ENCODE measurements at places on chromosomes 7 and 10.

DNA sequence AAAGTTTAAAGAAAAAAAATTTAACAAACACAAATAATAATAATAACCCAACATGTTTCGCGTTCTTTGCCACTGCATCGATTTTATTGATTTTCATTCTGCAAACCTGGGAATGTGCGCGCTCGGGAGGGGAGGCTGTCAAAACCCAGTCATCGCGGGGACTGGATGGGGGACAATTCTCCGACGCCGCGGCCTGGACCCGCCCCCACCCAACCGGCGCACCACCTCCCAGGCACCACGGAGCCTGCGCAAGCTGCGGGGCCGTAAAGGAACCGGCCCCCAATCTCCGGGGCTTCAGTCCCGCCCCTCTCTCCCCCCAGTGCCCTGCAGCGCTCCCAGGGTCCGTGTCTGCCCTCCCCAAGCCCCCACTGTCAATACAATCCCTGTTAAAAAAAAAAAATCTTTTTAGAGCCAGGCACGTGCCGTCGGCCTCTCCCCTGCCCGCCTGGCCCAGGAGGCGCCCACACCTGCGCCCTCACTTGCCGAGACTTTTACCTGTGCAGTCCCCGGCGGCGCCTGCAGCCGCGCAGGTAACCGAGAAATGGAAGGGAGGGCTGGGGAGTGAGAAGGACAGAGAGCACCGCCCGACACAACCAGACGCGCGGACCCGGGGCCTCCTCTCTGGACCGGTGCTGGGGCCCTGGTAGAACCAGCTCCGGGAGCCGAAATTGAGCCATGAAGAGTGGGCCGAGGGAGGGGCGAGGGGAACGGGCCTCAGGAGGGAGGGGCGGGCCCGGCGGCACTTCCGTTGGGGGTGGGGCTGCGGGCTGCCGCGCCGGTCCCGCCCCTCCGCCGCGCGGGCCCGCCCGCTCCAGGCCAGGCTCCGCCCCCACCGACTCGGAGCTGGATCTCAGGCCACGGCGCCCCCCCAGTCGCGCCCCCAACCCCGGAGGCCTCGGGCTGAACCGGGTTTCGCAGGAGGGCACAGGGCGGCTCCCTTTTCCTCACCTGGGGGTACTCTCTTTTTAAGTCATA is 7.6 kb upstream of the ZNF503 start:
- DNase-seq, result no peak

DNA sequence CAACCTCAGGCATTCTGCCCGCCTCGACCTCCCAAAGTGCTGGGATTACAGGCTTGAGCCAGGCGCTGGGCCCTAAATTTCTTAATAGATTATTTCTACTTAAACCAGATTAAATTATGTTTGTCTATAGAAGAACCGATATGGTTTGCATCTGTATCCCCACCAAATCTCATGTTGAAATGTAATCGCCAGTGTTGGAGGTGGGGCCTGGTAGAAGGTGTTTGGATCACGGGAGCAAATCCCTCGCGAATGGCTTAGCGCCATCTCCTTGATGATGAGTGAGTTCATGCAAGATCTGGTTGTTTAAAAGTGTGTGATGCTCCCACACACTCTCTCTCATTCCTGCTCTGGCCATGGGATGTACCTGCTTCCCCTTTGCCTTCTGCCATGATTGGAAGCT is 109.3 kb upstream of the NANOS1 start:
- DNase-seq, result no peak

DNA sequence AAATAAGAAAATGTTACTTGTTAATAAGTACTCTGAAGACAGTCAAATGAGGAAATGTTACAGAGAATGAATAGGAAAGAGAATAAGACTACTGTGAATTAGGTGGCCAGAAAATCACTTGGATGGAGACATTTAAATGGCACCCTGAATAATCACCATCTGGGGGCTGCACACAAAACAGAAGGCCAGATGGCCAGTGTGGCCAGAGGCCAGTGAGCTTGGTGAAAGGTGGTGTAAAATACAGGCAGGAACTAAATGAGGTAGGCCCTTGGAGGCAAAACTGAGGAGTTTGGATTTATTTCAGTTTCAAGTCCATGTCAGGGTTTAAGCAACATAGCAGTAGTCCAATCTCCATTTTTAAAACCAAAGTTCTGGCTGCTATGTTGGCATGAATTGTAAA is 126.7 kb downstream of the TSPAN12 start:
- no peak for DNase-seq

DNA sequence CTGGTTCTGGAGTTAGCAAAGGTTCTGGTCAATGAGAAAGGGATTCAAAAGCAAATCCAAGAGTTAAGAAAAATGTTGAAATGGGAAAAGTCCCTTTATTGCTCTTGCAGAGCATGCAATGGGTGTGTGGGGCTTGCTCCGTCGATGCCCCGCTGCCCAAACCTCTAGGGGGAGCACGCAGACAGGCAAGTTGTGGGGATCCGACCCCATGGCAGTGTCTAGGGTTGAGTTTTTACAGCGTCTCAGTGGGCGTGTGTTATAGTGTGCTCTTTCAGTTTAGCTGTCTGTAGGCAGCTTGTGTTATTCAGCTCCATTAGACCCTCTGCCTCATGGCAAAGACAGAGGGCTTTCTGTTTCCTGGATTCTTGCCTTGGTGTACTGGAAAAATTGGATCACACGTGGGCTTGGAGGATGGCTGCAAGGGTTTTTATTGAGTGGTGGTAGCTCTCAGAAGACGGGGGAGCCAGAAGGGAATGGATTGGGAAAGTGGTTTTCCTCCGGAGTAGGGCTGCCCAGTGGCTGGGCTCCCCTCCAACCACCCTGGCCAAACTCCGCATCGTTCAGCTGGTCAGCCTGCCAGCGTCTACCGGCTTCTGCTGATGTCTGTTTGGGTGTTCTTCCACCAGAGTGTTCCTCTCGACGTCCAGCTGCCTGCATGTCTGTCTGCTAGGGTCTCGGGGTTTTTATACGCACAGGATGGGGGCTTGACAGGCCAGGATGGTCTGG is 102.3 kb upstream of the PLXDC2 start:
- no peak for DNase-seq

DNA sequence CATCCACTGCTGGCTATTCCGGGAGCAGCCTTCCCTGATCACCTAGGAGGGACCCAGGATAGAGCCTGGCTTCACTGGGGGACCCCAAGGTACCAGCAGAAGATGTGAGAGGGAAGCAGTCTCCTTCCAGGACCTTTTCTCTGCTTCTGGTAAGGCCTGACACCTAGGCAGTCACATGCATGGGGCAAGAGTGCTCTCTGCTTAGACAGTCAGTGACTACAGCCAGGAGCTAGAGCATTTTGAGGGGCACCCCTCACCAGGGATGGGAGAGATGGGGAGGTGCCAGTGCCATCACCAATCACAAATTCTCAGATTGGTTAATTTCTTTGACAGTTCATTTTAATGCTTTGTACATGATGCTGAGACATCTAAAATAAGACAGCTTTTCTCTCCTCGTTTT is 13.9 kb upstream of the ADO start:
- no peak for DNase-seq

GRCh38 chr10:25678666-25679065 is 255.4 kb upstream of the MYO3A start:
- DNase-seq, result no peak

DNA sequence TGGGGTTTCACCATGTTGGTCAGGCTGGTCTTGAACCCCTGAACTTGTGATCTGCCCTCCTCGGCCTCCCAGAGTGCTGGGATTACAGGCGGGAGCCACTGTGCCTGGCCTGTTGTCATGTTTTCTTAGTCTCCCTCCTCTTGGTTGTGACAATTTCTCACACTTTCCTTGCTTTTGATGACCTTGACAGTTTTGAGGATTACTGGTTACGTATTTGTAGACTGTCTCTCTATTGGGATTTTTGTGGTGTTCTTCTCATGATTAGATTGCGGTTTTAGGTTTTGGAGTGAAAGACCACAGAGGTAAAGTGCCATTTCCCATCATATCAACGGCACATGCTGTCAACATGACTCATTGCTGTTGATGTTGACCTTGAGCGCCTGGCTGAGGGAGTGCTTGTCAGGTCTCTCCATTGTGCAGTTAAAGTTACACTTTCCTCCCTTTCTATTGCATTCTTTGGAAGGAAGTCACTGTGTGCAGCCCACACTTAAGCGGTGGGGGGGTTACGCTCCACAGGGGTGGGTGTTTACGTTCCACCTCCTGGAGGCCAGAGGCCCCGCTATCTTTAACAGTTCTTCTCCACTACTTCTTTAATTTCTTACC is 10.8 kb downstream of the NEURL1 start:
- no peak for DNase-seq

- no peak for DNase-seq
Observed at GRCh38 chr10:43479275-43479674, 42.4 kb downstream of the ZNF487 start.

DNA sequence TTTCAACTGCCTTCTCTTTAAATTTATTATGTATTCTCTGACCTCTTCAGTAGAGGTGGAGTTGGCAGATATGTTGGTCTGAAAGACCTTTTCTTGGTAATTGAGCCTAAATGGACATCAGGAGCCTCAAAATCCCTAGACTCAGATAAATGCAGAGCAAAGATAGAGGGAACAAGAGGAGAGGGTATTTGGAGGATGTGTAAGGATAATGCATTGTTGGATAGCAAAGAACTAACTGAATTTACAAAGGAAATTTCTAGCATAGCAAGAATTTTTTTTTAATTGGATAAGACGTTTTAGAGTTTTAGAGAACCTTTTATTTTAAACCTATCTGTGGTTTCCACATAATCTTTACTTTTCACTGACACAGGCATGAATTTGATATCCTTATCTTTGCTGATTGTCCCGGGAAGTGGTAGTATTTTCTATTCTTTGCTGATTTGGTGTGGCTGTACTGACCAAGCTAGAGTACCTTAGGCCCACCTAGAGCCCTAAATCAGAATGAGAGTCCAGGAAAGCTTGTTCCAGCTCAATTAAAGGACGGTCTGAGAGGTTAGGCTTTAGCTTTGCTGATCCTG is 91.3 kb downstream of the NRF1 start:
- no peak for DNase-seq

DNA sequence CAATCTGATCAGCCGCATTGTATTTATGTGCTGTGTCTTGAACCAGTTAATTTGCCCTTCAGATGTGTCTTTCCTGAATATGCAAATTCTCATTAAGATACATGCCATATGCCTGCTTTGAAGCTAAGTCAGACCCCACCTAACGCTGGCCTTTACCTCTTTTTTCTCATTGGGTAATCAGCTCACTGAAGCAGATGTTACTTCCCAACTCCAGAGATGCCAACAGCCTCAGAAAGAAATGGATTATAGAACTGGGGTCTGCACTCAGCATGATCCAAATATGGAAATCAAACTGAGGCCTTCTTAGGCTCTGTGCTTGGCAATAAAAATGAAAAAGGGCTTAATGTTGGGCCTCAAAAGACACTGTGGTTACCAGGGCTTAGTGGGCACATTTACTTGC is 113.9 kb downstream of the FZD1 start:
- DNase-seq, result no peak

DNA sequence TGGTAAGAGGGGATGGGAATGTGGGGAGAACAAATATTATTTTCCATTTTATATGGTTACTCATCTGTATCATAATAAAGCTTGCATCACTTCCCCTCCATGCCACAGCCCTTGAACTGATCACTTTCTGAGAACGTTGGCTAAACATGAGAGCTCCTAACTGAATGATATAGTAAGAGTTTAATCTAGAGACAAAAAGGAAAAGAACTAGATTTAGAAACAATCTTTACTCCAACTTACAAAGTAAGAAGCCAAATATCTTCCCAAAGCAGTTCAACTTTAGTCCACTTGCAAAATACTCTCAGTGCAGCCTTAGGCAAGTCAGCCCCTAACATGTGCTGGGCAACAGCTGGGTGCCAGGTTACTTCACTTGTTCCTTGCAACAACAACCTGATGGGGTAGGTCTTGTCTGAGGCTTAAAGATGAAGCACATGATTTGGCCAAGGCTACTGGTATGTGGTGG is 20.3 kb downstream of the SMURF1 start:
- DNase-seq, result no peak

- no peak for DNase-seq
Observed at GRCh38 chr10:130656582-130657133, 520.5 kb downstream of the GLRX3 start.
